ENCODE measurements at places on chromosomes 3 and 15.

DNA sequence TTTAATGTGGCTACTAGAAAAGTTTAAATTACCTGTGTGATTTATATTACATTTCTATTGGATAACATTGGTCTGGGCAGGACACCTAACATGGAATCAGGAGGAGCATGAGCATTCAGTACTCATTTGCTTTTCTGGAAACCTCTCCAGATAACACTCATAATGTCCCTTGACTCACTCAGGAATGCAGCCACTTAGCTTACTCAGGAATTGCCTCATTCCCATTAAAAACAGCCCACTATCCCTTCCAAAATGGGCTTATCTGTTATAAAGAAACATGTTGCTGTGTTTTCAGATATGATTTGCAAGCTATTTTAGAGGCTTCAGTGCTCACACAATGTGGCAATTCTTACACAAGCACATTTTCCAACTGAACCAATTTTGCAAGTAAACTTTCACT, 17.1 kb downstream of the GBE1 start:
- DNase-seq: peak; percentile 90

DNA sequence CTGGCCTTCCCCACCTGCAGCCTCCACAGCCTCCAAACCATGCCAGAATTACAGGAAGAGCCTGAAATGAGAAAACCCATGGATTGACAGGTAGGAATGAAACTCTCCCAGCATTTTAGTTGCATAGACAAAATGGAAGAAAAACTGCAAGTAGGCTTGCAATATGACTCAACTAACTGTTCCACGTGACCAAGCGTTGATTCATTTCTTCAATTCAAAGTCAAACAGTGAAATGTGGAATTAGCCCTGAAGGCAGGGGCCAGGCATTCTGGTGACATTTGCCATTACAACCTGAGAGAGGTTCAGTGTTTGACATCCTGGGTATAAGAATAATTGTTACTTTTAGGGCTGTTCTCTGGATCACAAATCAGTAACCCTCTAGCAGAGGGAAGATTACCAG, 676.5 kb upstream of the CFAP20DC start:
- no peak for DNase-seq

- no peak for DNase-seq
Observed at GRCh38 chr15:90780916-90781315, 63.8 kb downstream of the BLM start.

DNA sequence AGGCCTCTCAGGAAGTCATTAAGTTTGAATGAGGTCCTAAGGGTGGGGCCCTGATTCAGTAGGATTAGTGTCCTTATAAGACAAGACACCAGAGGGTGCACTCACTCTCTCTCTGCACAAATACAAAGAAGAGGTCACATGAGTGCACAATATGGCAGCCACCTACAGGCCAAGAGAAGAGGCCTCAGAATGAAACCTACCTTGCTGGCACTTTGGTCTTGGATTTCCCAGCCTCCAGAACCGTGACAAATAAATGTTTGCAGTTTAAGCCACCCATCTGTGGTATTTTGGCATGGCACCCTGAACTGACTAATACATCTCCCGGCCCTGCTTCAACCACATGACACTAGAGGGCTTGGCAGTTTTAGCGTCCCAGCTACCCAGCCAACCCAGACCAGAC, 73.9 kb upstream of the CHRNB4 start:
- DNase-seq: no peak

All from AG04449 (cell line).